Activated B cell treated with CpG ODN at 0.5 μM for 24 hours (primary cell): ENCODE measurements at places on chromosomes 16 and 17. TPM values are rescaled to one million over a fixed set of nuclear protein-coding genes. Genes with fewer than 3 reads are reported as not detected.

CD300LB gene
- not detected in 2 replicates for total RNA-seq

TBC1D3I gene
- total RNA-seq, result 1.5 and 4.4 TPM in 2 replicates

XAF1 gene
- total RNA-seq, result 50.4 and 62.5 TPM in 2 replicates

TELO2 gene
- total RNA-seq, result 72.9 and 78.8 TPM in 2 replicates

GRCh38 chr16:85173981-85174751 is 61.9 kb upstream of the CIBAR2 start:
- no peak for DNase-seq

GRCh38 chr17:74987909-74988711 is 678 bp downstream of the CDR2L start:
- DNase-seq, result no peak

DNA sequence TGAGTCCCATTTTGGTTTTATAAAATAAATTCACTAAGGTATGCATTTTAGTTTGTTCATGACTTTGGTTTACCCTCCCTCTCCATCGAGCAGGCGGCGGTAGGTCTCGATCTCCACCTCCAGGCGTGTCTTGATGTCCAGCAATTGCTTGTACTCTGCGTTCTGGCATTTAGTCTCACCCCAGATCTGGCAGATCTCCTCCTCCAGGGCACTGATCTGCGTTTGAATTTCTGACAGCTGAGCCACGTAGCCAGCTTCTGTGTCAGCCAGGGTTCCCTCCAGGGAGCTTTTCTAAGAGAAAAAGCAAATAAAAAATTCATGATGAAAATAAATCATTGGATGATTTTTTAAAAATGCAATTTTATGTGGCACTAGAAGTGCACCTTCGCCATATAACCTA is 4.2 kb downstream of the KRT24 start:
- no peak for DNase-seq

- peak; percentile 86 for DNase-seq
These were observed 767 bp downstream of the ARSG start for GRCh38 chr17:68291836-68292688.

DNA sequence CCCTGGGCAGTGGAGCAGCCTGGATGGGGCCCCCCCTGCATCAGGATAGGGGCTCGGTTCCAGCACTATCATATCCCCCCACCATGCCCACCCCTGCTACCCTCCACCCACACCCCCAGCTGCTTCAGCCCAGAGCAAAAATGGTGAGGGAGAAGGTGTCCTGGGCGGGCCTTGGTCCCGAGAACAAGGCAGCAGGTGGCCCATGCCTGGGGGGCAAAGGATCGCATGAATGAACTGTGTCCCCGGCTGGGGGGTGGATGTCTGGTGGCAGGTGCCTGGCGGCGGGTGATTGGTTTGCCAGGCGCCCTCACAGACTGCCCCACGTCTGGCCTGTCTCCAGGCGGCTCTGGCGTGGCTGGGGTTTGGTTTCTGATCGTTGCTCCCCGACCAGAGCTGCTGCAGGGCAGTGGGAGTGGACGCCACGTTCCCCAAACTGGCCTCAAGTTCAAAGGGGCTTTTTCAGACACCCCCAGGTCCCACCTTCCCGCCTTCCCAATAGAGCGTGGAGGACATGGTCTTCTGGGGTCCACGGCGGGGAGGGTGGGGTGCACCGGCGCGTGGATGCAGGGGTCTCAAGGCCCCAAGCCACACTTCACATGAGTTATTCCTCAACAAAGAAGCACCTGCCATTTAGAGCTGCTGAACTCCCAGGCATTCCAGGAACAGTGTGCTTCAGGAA is 12.6 kb downstream of the UTS2R start:
- no peak for DNase-seq
